8988T (cell line): ENCODE measurements at places on chromosomes 1 and 21.

- no peak for DNase-seq
Measured at GRCh38 chr1:210739627-210740026, 394.3 kb downstream of the KCNH1 start.

- DNase-seq: no peak
Measured at GRCh38 chr1:218305472-218306064, 20.5 kb downstream of the RRP15 start.

GRCh38 chr1:162003830-162004215 lies 19.8 kb downstream of the OLFML2B start:
- no peak for DNase-seq

- peak; percentile 28 for DNase-seq
Measured at GRCh38 chr1:236281198-236281653, 532 bp downstream of the ERO1B start.

- no peak for DNase-seq
Measured at GRCh38 chr1:116284819-116285390, 88.1 kb upstream of the ATP1A1 start.

GRCh38 chr1:97034651-97035050 lies 313.1 kb downstream of the PTBP2 start:
- no peak for DNase-seq

- DNase-seq: no peak
Measured at GRCh38 chr1:56525489-56526041, 53.8 kb downstream of the PLPP3 start.

GRCh38 chr1:191608367-191608766 lies 549.9 kb upstream of the RGS18 start:
- no peak for DNase-seq

- no peak for DNase-seq
Measured at GRCh38 chr1:26724926-26725325, 29.1 kb downstream of the ARID1A start.

DNA sequence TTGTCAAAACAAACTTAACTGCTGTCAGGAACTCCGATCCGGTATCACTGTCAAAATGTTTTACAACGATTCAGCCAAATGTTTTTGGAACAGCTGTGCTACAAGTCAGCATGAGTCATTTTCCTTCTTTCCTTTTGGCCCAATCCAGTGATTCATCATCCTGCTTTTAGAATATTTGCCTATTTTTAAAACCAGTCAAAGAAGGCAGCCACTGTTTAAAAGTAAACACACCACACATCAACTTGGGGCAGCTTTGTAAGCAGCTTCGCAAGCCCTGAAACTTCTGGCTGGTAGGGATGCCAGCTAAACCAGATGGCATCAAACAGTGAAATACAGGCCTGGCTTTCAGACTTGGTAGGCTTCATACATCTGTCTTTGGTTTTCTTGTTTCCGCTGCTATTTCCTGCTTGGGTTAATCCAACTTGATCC lies 14.9 kb downstream of the MAP3K7CL start:
- DNase-seq: no peak

DNA sequence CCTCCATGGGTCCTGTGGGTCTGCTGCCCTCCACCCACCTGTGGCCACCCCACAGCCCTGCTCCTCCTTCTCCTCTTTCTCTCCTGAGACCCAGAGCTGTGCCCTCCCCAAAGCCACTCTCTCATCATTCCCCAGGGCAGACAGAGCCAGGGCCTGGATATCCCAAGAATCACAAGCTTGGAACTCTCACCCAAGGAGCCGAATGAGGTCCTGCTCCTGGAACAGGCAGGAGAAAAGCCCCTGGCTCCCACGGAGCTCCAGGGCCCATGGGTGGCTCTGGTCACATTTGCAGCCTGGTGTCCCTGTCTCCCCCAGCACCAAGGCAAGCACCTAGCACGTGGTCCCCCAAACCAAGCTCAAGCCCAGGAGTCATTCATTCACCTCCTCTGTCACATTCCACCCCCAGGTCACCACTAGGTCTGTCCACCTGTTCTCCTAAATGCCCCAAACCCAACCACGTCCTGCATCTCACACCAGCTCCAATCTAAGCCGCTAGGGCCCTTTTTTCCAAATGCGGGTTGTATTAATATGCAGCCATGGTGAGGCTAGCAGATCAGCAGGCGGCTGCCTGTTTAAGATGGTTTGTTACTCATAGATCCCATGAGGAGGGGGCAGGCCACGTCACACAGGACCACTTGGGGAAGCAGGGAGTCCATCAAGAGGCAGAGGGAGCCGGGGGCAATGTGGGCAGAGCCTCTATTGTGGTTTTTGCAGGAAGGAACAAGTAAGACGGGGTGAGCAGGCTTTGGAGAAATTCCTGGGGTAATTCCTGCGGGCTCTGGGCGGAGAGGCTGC lies 215.5 kb upstream of the VAMP3 start:
- no peak for DNase-seq

GRCh38 chr1:204859861-204860267 lies 10.8 kb upstream of the NFASC start:
- no peak for DNase-seq

DNA sequence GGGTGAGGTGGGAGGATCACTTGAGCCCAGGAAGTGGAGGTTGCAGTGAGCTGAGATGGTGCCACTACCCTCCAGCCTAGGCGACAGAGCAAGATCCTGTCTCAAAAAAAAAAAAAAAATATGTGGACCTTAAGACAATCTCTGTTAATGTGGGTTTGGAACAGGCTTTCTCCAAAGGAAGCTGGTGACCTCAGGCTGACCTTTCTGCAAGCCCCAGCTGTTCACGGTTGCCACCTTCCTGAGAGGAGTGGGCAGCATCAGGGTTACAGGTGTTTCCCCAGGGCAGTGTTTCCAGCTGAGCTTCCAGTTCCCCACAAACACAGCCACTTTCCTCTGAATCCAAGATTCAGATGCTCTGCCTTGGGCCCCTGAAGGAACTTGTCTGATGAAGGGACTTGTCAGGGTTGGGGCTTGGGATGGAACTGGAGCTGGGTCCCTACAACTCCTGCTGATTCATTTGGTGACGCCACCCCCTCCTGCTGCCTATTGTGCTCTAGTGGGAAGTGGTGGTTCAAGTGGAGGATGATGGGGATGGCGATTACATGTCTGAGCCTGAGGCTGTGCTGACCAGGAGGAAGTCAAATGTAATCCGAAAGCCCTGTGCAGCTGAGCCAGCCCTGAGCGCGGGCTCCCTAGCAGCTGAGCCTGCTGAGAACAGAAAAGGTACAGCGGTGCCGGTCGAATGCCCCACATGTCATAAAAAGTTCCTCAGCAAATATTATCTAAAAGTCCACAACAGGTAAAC lies 1.9 kb downstream of the ZBTB48 start:
- DNase-seq: peak; percentile 7

- DNase-seq: no peak
Measured at GRCh38 chr1:228158151-228159007, 7.2 kb upstream of the IBA57 start.

DNA sequence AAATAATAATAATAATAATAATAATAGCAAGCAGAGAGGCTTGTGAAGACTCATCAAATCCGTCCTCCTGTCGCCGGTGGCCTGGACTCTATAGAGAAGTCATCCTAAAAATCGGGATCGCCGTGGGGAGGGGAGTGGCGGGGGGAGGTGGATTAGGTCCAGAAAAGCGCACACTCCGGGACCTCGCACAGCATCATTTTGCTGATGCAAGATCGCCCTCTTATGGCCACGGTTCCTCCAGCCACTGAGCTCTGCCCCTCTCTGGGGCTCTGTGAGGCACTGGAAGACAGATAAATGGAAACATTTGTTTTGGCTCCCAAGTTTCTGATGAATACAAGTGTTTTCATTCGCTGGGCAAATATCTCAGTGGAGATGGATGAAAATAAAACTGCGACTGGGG lies 612.0 kb downstream of the MATN1 start:
- peak; percentile 30 for DNase-seq

DNA sequence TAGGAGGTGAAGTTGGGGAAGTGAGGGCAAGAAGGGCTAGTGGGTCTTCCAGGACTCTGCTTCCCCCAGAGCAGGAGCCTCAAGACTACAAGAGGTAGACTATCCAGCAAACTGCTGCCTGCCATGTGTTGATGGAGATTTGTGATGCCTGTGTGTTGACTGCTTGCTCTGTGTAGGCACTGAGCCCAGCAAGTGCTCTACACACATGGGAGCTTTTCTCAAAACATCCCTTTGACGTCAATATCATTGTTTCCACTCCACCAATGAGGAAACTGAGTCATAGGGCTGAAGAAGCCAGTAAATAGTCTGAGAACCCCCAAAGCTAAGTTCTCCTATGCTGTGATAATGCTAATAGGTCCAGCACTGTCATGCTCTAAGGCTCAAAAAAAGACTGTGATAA lies 207.2 kb upstream of the NFIA start:
- no peak for DNase-seq

DNA sequence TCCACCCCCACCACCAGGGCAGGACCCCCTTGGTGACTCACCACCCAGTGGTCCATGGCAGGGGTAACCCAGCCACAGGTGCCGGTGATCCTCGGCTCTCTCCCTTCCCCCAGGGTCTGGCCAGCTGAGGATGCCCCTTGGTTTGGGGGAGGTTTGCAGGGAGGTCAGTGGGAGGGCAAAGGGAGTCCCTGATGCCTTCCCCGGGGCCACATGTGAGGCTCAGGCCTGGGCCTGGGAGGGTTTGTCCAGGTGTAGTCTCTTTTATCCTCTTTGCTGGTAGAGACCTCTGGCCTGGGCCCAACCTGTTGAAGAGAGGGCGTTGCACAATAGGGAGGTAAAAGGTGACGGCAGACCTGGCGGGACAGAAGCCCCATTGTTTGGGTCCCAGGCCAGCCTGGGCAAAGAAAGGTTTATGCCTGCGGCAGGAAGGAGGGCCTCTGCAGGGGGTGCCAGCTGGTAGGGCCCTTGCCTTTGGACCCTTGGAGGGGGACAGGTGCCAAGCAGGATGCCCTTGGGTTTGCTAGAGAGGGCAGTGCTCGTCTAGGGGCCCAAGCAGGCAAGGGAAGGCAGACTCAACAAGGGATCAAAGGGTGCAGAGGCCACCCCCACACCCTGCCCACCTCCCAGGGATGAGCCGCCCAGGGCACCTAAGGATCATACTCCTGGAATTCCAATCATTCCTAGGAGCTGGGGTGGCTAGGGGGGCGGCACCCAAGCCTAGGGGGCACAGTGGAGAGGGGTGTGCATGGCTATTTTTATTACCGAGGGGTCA lies 760 bp upstream of the TINAGL1 start:
- DNase-seq: no peak

GRCh38 chr1:24506691-24507381 lies 4.2 kb downstream of the RCAN3 start:
- DNase-seq: no peak

- DNase-seq: no peak
Measured at GRCh38 chr1:210402560-210402959, 73.9 kb downstream of the HHAT start.

DNA sequence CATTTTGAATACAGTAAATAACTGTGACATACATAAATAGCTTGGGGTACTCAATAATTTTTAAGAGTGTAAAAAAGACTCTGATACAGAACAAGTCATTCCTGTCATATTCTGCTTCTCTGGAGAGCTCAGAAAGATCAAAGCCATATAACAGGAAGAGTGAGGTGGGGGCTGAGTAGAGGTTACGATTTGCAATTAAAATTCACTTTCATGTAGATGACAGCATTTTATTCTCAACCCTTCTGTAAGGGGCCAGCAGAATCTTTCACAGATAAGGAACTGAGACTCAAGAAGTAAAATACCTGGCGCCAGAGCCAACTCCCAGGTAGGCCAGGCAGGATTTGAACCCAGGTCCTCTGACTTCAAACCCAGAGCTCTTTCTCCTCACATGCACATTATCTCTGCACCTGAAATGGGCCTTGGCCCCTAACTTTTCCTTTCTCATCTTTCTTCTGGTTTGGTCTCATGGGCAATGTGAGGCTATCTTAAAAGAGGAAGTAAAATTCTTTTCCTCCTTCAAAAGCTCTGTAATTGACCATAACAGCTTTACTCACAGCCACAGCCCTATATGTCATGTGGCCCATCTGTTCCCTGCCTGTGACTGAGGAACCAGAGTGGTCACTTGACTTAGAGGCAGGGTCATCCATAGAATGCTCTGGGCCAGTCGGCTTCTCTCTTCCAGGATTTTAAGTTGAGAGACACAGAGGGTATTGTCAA lies 80.9 kb upstream of the SYT6 start:
- no peak for DNase-seq

DNA sequence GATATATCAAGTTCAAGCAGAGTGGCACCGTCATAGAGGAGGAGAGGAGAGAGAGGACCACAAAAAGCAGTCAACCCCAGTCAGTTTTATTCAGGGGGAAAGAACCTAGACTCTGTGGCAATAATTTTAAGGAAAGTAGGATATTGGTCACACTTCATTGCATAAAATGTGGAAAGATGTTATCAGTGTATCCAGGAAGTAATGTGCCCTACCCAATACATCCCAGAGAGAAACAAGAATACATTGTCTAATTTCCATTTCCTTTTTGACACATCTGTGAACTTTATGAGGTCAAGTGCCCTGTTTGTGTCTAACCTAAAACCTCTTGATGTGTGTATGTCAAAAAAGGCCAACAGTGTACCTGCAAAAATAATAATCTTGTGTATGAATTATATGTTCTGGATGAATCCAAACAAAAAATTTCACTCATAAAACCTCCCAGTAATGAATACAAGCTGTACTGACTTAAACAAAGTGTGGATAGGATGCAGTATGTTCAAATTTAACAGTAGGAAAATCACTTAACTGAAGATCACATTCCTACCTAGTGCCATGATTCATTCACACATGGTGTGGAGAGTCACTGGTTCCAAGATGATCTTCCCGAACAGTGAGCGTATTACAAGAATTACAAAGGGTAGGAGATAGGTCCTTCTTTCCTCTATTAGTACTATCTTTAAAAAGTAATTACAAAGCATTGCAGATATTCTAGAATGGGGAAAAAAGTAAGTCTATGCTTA lies 712.1 kb upstream of the CXADR start:
- DNase-seq: no peak

- no peak for DNase-seq
Measured at GRCh38 chr1:245485996-245486395, 331.2 kb downstream of the KIF26B start.

DNA sequence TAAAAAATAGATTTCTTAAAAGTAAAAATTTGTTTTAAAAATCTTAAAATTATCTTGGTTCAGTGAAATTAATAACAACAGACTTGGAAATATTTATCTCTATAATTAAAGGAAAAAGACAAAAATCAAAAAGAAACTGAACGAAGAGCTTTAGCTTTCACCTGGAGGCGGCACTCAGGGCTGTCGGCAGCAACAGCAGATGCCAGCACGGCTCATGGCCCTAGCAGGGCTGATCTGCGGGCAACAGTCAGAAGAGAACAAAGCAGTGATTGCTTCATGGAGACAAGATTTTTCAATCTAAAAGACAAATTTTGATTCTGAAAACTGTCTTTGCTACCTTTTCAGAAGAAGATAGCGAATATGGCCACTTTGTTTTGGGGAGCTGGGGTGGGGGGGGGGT lies 22.6 kb downstream of the UBE2G2 start:
- no peak for DNase-seq

DNA sequence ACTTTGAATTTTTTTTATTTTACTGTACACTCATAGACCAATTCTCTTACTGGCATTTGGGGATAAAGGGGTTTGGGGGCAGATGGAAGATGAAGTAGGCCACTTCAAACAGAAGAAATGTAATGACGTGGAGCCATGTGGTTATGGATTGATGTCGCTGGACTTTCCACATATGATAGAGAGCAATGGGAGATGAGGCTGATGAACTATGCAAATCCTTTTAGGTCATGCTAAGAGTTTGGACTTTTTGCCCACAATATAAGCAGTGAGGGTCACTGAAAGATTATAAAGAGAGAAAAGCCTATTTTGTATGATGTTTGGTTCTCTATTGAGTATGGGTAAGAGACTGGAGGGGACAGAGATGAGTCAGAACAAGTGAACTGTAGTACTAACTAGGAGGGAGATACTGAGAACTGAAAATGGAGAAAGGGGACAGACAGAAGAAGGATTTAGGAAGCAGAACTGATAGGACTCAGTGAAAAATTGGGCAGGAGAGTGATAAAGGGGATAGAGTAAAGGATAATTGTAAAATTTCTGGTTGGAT lies 9.2 kb downstream of the C1orf21 start:
- no peak for DNase-seq
